ENCODE measurements at places on chromosomes 16 and 17.

DNA sequence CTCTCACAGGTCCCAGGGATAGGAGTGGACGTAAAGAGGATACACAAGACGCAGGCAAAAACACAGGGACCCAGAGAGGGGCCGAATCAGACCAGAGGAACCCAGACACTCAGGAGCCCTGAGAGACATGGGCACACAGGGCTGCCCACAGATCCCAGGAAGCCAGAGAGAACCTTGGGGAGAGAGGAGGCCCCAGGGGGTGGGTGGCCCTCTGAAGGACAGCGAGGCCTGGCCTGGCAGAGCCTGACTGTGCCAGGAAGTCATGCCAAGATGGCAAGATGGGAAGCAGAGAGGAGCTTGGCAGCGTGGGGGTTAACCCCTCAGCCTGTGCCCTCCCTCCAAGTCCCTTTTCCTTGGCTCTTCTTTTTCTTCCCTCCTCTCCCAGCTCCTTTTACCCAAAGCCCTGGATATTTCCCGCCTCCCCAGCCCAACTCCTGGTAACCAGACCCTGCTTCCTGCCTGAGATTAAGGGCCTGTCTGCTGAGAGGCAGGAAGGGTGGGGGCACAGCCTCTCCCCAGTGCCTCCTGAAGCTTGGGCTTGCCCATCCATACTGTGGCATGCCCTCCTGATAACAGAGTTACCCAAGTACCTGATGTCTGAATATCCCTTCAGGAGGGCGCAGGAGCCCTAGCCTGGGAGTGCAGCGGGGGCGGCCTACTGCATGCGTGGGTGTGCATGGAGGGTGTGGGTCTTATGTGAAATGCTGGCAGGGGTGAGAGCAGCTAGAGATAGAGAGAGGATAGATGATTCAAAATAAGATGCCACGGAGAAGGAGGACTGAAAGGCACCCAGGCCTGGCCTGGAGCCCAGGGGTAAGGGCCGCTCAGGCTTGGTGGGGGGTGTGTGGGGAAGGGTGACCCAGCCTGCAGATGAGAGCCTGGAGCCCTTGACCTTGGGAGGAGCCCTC, 6.0 kb upstream of the TBX21 start:
- DNase-seq: no peak

GRCh38 chr16:87326151-87326571, 9.0 kb upstream of the C16orf95 start:
- DNase-seq: no peak

GRCh38 chr16:80107900-80108299, 432.9 kb upstream of the DYNLRB2 start:
- DNase-seq: no peak

DNA sequence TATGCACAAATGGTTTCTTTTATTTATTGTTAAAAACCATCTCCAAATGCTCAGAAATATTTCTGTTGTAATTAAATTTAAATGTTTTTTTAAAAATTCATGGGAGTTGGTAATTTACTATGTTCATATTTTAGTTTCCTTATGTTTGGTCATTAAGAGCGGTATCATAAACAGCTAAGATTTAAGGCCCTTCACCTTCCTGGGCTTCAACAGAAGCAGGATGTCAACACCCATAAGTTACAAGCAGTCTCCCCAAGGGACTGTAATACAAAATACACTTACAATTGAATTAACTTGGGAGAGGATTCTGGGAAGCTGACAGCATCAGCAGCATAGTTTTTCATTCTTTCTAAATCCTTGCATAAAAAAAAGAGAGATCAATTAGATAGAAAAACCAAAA, 30.9 kb upstream of the TANC2 start:
- no peak for DNase-seq

- DNase-seq: no peak
These were observed 23.3 kb downstream of the TRARG1 start for GRCh38 chr17:1302761-1303160.

GRCh38 chr16:55691771-55692170, 36.0 kb downstream of the SLC6A2 start:
- DNase-seq: no peak

DNA sequence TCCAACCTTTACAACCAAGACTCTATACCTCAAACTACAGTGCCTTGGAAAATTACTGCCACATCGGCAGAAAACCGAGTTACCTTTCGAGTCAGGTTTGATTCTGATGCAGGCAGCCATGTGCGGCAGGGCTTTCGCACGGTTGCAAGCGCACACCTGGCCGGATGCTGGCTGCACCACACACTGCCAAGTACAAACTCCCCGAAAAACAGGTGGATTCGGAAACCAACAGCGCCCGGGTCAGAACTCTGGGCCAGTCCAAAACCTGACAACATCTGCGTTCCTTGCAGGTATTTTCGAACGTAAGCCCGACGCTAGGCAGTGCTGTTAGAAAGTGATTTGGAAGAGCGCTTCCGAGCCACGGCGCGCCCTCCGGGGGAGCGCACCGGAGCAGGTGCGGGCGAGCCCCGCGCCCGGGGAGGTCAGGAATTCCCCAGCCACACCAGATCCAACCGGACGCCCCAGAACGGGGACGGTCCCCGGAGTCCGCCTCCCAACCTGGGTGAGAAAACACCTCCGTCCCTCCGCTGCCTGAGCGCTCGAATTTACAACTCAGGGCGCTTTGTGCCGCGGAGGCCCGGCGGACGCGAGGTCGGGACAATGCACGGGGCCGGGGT, 1.2 kb downstream of the USP7 start:
- DNase-seq: peak; percentile 55

- DNase-seq: peak; percentile 41
These were observed 6.8 kb upstream of the ITGAD start for GRCh38 chr16:31386157-31386984.

- DNase-seq: no peak
These were observed 470.1 kb downstream of the TOX3 start for GRCh38 chr16:52076801-52077201.
